ENCODE measurements at places on chromosomes 3 and 15.

GRCh38 chr15:55407498-55408011 lies 604 bp downstream of the CCPG1 start:
- DNase-seq = peak; percentile 3

- no peak for DNase-seq
Measured at GRCh38 chr3:182122779-182123178, 411.1 kb downstream of the SOX2 start.

GRCh38 chr15:81021321-81021720 lies 20.6 kb downstream of the TLNRD1 start:
- no peak for DNase-seq

DNA sequence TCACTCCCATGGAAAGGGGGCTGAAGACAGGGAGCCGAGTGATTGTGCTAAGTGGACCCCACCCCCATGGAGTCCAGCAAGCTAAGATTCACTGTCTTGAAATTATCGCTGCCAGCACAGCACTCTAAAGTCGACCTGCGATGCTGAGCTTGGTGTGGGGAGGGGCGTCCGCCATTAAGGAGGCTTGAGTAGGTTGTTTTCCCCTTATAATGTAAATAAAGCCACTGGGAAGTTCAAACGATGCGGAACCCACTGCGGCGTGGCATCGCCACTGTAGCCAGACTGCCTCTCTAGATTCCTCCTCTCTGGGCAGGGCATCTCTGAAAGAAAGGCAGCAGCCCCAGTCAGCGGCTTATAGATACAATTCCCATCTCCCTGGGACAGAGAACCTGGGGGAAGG lies 10.9 kb upstream of the SRGAP3 start:
- no peak for DNase-seq

GRCh38 chr15:60376677-60377095 lies 21.1 kb downstream of the ANXA2 start:
- DNase-seq = no peak

DNA sequence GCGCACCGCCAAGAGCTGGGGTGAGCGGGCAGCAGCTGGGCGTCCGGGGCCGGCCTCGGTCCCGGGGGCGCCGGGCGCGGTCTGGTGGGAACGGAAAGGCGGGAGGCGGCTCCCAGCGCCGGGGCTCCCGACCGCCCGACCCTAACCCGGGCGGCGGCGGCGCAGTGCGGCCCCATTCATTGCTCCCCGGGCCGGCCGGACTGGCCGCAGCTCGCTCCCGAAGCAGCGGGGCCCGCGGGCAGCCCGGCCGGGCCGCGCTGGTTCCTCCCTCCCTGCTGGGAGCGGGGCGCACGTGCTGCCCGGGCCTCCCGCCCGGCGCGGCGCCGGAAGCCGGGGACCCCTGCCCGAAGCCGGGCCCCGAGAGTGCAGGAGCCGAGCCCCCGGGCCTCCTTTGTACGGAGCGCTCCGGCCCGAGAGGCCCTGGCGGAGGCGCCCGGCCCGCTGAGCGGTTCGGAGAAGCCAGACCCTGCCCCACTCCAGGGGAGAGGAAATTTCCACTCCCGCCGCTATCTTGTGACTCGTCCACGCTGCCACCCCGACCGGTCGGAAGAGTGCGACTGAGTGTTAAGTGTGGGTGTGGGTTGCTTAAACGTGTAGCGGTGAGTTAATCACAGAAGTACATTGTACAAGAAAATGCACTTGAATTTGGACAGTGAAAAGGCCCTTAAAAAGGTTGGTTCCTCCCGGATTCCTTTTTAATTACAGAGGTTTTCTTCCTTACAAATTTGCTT lies 613 bp downstream of the ATP1B3 start:
- peak; percentile 43 for DNase-seq

- DNase-seq = no peak
Measured at GRCh38 chr3:172708921-172709773, 1.7 kb downstream of the NCEH1 start.

DNA sequence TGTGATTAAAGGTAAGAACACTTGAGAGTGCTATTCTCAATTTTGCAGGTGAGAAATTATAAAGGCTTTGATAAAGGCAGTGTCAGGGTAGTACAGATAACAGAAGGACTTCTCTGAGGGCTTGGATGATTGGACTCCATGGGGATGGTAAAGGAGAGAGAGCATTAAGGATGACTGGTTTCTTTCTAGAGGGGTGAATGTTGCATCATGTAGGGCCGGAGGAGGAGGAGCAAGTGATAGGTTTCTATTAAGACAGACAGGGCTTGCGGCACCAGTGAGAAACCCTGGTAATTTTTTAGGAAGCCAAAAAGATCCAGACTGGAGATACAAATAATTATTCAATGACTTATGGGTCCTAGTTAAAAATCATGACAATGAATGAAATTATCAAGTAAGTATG lies 230.7 kb upstream of the MME start:
- no peak for DNase-seq

GRCh38 chr15:52787123-52787503 lies 3.0 kb downstream of the ONECUT1 start:
- DNase-seq = no peak

DNA sequence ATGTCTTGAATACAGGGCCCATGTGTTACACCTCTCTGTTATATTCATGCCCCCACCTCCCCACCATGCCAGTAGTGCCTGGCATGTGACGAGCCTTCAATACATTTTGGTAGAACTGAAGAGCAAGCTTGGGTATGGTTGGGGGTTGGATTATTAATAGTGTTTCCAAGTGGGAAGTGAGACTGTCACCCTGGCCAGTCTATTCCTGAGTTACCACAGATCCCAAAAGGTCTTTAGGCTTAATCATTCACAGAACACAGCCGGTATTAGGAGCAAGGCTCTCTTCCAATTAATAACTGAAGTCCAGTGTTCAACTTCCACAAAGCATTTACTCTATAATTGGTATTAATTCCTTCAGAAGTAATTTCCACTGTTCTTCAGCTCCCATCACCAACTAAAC lies 231.9 kb upstream of the LRTM1 start:
- DNase-seq = no peak

DNA sequence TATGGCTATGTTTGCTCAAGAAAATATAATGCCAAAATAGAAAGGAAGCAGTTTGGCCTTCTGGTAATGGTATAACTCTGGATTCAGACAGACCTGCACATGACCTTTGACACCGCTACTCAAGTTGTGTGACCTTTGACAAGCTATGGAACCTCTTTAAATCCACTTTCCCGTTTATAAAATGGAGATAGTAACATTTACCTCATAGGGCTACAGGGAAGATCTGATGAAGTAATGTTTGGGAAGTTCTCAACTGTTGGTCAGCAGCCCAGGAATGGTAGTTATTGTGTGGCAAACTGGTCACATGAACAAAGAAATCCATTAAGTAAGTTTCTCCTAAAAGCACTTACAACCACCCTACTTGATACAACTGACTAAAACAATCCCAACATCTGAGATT lies 95.1 kb upstream of the PHLDB2 start:
- DNase-seq = no peak

GRCh38 chr3:182438398-182438797 lies 354.9 kb upstream of the ATP11B start:
- no peak for DNase-seq

DNA sequence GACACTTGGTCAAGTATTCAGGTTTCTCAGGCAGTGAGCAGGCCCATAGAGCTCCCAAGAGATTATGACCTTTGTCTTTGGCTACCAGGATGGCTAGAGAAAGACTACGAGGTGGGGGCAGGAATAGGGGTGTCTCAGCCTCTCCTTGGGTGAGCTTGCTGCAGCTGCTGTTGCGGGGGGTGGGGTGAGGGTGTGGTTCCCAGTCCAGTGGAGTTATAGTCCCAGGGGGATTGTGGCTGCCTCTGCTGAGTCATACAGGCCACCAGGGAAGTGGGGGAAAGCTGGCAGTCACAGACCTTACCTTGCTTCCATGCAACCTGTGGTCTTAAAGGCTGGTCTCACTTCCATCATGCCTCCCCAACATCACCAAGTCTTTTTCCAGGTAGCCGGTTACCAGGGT lies 31.7 kb downstream of the ATP2C1 start:
- no peak for DNase-seq

GRCh38 chr15:80242132-80242769 lies 9.8 kb downstream of the CTXND1 start:
- no peak for DNase-seq

DNA sequence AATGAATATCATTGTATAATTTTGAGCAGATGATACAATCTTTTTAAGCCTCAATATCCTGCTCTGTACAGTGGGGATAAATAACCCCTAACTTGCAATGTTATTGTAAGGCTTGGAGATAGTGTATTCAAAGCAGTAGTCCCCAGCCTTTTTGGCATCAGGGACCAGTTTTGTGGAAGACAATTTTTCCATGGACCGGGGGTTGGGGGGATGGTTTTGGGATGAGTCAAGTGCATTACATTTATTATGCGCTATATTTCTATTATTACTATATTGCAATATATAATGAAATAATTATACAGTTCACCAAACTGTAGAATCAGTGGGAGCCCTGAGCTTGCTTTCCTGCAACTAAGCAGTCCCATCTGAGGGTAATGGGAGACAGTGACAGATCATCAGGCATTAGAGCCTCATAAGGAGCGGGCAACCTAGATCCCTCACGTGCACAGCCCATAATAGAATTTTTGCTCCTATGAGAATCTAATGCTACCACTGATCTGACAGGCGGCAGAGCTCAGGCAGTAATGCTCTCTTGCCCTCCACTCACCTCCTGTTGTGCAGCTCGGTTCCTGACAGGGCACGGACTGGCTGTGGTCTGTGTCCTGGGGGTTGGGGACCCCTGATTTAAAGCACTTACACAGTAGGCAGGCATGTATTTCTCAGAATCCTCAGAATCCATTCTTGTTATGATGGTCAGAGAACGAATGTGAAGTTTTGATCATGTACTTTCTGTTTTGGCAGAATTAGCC lies 102.2 kb downstream of the PTPRG start:
- no peak for DNase-seq

DNA sequence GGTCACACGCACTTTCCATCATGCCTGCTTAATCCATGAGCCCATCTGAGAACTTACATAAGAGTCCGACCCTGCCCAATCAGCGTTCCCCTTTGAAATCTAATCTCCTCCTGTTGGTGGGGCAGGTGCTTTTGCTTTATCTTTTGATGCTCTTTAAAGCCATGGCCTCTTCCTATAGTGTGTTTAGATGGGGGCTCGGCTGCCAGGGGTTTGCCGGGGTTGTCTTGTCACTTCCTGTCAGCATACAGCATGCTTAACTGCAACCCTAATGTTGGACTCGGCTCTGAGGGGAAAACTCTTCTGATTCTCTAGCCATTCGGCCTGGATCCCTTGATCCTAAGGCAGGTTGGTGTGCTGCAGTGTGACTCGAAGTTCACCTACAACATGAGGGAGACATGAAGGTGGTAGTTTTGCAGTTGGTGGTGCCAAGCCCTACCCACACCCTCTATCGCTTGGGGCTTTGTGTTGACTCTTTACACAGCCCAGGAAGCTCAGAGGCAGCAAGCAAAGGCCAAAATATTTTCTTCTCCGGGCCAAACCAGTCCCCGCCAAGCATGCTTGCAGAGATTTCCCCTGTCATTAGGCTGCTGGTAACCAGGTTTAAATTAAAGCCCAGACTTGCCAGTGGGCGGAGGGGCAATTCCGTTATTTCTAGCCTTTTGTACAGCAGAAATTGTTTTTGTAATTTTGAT lies 218.7 kb downstream of the FEZF2 start:
- no peak for DNase-seq

GRCh38 chr15:69074843-69075224 lies 60.3 kb downstream of the NOX5 start:
- no peak for DNase-seq

DNA sequence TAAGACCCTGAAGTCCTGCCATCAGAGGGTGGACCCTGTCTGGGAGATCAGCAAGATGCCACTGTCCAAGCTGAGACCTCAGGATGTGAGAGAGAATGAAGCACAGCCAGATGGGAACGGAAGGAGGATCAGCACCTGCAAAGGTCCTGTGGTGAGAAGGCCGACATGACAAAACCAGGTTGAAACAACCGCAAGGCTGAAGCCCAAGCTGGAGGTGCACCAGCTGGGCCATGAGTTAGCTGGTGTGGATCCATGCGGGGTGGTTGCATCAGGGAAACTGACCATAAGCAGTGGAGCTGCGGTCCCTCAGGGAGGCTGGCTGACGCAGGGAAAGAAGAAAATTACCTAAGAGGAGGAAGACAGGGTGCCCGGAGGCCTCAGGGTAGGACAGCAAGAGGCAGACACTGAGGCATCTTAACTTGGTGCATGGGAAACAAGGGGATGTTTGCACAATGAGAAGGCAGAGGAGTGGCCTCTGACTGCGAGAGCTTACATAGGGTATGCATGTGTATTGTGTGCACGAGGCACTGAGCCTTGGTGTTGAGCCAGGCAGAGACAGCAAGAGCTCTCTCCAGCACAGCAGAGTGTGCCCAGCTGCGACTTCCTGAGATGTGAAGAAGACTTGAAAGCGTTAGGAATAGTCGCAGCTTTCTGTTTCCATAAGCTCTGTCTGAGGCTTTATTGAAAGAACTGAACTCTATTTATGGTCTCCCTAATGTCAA lies 497.7 kb downstream of the OCA2 start:
- DNase-seq = no peak

GRCh38 chr3:159852821-159853505 lies 135.7 kb upstream of the IL12A start:
- DNase-seq = no peak

DNA sequence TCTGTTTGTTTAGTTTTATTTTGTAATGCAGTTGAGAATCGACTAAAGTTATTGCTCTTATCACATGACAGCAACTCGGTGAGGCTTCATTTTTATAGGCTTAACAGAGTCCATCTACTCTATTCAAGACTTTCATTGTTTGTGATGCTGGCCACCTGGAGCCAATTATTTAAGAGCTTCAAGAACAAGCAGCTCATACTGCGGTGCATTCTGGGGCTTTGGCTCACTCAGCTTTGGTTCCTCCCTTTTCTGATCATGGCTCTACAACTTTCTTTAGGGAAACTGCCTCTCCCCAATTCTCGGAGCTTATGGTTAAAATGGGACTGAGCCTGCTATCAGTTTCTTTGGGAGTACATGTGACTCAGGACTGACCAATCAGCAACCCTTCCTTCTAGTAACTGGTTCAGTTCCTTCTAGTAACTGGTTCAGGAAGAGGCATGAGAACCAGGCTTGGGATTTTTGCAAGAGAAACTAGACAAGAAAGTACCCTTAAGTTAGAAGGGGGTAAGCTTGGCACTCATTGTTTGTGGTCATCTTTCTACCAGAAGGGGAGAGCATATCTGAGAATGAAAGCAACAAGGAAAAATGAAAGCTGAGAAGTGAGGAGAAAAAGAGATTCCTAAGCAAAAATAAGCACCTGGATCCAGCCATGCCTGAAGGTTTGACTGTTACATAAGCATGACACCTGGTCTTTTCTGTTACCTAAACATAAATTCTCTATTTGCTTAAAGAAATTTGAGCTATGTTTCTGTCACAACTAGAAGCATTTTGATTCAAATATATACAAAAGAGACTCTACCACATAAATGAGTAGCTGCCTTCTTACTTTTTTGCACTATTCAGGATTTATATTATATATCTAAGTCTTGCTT lies 24.1 kb upstream of the ARHGEF3 start:
- no peak for DNase-seq

- DNase-seq = no peak
Measured at GRCh38 chr3:127590282-127590592, 296 bp downstream of the TPRA1 start.

- DNase-seq = no peak
Measured at GRCh38 chr15:99738021-99738847, 5.0 kb upstream of the LYSMD4 start.

GRCh38 chr3:10774825-10775224 lies 41.2 kb upstream of the SLC6A11 start:
- no peak for DNase-seq

GRCh38 chr3:172029425-172030098 lies 9.8 kb upstream of the FNDC3B start:
- DNase-seq = no peak

GRCh38 chr3:120928991-120929390 lies 21.0 kb downstream of the STXBP5L start:
- no peak for DNase-seq
